Activated CD4-positive, alpha-beta T cell treated with anti-CD3 and anti-CD28 coated beads for 24 hours (primary cell): ENCODE measurements at places on chromosomes 3 and 15.

GRCh38 chr3:31189971-31190370, 295.5 kb upstream of the GADL1 start:
- no peak for DNase-seq

GRCh38 chr3:178551916-178552321, 15.7 kb downstream of the KCNMB2 start:
- DNase-seq: no peak

GRCh38 chr3:33658621-33658990, 59.4 kb downstream of the CLASP2 start:
- DNase-seq: no peak

DNA sequence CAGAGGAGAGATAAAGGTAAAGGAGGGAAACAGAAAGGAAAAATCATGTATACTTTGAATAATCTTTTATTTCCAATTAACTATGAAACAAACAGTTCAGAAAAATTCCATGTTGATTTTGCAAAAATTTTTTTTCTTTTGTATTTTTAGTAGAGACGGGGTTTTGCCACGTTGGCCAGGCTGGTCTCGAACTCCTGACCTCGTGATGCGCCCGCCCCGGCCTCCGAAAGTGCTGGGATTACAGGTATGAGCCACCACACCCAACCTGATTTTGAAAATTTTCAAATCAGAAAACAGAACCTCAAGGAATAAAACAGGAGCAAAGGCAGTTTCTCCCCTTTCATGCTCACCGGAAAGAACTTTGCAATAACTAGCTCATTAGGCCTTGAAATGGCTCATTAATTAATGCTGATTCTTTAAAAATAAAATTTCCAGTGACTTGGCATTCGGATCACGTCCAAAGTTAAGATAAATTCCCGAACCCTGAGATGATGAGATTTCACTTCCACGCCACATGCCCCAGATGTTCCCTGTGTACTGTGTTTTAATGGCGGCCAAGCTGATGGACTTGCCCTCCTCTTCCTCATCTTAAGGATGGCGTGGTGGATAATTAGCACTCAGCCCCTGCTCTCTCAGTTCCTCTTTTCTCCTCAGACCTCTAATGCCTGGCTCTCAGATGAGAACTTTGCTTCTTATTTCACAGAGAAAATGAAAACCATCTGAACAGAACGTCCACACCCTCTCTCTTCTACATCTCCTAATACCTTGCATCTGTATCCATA, 10.8 kb downstream of the BCL2L10 start:
- no peak for DNase-seq

DNA sequence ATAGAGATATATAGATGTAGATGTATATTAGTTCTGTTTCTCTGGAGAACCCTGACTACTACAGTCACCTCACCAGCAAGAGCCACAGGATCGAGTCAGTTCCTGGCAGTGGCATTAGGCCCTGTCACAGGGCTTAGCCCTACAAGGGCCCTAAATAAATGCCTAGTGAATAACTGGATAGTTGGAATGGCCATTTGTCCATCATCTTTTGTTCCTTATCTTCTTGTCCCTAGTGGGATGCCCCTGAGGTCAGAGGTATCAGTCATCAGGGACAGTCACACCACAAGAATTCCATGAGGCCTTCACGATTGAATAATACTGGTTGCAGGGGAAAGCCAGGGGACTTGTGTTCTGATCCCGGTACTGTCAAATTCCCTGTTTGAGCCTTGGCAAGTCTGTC, 204.9 kb upstream of the PPP2R3A start:
- no peak for DNase-seq

DNA sequence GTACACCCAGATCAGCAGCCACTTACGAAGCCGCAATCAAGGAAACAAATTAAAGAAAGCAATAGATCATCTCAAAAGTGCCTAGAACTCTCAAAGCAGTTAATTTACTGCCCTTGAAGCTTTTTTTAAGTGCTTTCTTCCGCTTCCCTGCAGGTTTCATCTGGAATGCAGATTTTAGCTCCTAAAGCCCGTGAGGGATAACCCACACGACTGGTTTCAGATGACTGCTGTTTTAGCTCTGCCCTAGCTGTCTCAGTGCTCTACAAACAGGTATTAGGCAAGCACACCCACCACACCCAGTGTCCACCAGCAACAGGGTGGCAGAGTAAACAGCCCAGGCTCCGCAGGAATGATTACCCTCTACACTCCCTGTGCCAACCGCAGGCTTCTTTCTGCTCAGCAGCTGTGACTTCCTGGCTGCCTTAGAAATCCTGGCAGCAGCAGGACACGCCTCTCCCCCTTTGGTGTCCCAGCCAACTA, 126.0 kb downstream of the FMN1 start:
- no peak for DNase-seq

DNA sequence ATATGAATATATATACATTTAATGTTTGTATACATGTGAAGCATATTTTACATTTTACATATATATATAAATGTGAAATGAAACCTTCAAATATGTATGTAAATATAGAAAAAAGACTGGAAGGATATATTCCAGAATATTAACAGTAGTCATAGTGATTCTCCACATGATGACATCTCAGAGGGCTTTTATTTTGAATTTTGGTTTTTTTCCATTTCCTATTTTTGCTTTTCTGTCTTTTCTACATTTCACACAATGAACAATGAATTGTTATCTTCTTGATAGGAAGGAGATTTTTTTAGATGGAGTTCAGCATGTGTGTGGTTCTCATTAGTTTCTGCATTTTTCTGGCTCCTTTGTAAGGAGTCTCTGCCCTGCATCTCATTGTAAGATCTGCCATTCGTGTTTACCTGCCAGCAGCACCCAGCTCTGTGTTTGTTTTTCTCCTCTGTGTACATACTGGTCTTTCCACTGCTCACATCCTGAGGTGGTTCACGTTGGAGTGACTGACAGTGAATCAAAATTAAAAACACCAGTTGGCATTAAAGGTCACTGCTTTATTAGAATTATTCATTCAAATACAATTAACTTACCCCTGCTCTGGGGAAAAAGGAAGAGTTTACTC, 425.3 kb upstream of the MDFIC2 start:
- DNase-seq: no peak

- peak; percentile 71 for DNase-seq
Measured at GRCh38 chr3:49839193-49839809, 17.1 kb downstream of the TRAIP start.

GRCh38 chr3:142611206-142611605, 15.0 kb downstream of the PLS1 start:
- no peak for DNase-seq

GRCh38 chr3:73804204-73804603, 179.5 kb upstream of the PDZRN3 start:
- no peak for DNase-seq

GRCh38 chr15:36645106-36645505, 65.7 kb downstream of the CDIN1 start:
- DNase-seq: no peak

DNA sequence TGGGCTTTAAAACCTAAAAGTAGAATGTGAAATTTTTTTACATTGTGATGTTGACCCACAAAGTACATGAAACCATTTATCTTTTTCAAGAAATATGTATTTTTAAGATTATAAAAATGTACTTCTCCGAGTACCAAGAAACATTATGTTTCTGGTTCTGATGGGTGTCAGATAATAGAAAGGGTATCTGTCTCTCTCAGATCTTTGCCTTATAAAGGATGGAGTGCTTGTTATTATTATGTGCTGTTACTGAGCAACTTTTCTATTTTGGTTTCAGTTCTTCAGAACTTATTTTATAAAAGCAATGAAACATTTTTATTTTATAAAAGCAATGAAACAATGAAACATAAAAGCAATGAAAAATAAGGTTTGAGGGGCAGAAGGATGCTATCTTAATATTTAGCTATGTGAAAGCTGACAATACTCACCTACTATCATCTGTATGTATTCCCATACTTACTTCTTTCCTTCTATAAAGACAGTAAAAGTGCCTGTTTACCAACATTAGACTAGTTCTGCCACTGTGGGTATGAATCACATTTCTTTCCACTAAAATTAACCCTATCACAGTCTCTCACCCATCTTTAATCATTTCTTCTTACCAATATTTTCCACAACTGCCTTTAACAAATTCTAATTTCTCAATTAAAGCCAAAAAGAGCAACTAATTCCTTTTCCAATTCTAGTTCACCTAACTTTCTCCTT, 540.7 kb upstream of the KCNMB2 start:
- DNase-seq: no peak

DNA sequence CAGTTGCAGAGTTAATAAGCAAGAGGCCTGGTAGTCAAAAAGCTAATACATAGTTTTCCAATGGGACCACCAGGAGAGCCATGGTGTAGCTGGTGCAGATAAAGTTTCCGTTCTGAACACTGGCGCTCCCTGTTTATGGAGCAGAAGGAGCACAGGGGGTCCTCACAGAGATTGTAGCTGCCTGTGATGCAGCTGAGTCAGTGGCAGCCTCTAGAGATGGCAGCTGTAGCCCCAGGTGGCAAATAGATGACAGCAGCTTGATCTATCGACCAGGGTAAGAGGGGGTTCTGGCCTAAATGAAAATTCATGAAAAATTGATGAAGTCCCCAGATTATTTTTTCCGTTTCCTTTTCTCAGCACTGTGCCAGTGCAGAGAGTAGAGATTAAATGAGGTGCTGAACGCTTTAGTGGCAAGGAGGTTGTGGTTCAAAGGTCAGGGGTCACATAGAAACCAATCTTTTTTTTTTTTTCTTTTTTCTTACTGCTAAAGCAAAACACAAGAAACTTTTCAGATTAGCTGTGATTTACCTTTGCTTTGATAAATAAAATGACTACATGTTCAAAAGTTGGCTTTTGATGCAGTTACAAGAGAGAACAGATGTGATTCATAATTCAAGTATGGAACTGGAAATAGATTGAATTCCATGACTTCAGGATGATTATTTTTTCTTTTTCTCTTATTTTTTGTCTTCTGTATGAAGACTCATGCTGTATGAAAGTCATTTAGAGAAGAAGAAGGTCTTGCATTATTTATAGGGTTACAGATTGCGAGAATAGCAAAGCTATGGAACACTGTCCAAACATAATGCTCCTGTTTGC, 63.3 kb downstream of the ROBO2 start:
- no peak for DNase-seq
